ENCODE measurements at places on chromosomes 1 and 21.

- DNase-seq, result peak; percentile 21
These were observed 1.9 kb downstream of the TRMT13 start for GRCh38 chr1:100134872-100135271.

GRCh38 chr1:119477710-119478109 is 29.3 kb upstream of the HSD3B1 start:
- DNase-seq, result no peak

- DNase-seq, result no peak
These were observed 77.4 kb downstream of the RERE start for GRCh38 chr1:8740034-8740449.

GRCh38 chr1:38331496-38332210 is 285.1 kb upstream of the POU3F1 start:
- no peak for DNase-seq

- DNase-seq, result no peak
These were observed 215.5 kb downstream of the GRIK3 start for GRCh38 chr1:36818771-36819170.

DNA sequence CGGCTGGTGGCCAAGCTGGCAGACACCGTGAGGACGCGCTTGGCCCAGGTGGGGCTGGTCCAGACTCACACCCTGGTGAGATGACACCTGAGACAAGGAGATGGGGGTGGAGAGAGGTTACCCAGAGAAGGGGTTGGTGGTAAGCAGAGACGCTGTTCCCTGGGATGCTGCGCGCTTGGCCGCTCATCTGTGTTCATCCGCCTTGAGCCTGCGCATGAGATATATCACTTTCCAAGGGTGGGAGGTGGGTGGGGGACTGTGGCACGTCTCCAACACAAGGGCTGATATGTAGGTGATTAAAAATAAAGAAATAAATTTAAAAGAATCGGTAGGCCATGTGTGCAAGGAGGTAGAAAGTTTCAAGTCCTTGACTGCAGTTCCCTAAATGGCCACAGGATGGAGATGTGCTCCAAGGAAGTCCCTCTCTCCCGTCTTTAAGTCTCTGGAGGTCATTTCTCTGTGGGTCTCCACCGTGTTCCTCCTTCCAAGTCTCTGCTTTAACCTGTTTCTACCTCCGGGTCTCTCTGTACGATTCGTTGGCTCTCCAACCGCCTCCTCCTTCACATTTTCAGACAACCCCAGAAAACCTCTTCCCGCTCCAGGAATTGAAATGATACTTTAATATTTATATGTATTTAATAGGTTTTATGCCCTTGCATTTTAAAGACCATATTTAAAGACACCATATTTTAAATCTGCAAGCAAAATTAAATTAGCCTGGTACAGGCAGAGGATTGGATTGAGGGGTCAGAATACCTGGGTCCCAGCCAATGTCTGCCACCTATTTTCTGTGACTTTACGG is 4.5 kb downstream of the TTC24 start:
- DNase-seq, result peak; percentile 94

- no peak for DNase-seq
These were observed 48.5 kb downstream of the NR5A2 start for GRCh38 chr1:200075938-200076546.

DNA sequence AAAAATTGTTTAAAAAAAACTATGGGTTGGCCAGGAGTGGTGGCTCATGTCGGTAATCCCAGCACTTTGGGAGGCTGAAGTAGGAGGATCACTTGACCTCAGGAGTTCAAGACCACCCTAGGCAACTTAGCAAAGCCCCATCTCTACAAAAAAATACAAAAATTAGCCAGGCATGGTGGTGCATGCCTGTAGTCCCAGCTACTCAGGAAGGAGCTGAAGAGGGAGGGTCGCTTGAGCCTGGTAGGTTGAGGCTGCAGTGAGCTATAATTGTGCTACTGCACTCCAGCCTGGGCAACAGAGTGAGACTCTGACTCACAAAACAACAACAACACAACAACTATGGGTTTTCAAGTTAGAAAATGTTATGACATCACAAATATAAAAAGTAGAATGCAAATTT is 16.4 kb downstream of the SLAMF7 start:
- no peak for DNase-seq

DNA sequence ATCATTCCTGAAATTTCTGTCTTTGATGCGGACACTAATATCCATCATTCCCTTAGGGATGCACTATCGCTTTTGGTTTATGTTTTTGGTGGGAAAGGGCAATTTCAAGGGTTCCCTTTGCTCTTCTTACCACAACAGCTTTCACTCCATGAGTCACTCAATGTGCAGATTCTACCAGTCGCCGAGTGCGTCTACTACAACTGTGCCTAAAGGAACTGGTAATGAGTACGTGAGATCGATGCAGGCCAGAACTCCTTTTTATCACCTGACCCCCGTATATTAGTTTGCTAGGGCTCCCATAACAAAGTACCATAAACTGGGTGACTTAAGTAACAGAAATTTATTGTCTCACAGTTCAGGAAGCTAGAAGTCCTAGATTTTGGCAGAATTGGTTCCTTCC is 27.5 kb upstream of the TMEM54 start:
- no peak for DNase-seq

DNA sequence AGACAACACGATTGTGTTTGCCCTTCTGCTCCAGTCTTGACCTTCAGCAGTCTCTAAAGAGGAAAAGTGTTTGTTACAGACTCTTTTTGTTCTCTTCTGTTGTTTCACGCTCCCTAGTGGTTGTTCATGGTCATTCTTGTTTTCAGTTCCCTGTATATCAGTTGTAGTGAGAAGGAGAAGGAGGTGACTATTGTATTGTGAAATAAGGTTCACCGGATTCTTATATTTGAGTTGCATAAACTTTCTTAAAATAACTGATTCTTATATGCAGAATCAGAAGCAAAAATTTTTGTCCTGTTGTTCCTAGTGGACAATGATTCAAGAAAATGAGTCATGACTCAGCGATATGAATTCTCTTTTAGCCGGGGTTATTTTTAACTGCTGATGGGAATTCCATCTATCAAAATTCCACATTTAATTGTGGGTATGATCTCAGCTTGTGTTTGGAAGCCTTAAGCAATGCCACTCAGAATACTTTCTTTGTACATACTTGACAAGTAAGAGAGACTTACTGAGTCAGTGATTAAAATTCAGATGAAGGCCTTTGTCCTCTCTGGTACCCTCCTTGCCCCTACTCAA is 152.2 kb downstream of the CLEC20A start:
- DNase-seq, result peak; percentile 87

All from Kasumi-1 (cell line).